D721Med (cell line): ENCODE measurements at places on chromosomes 2 and 18.

DNA sequence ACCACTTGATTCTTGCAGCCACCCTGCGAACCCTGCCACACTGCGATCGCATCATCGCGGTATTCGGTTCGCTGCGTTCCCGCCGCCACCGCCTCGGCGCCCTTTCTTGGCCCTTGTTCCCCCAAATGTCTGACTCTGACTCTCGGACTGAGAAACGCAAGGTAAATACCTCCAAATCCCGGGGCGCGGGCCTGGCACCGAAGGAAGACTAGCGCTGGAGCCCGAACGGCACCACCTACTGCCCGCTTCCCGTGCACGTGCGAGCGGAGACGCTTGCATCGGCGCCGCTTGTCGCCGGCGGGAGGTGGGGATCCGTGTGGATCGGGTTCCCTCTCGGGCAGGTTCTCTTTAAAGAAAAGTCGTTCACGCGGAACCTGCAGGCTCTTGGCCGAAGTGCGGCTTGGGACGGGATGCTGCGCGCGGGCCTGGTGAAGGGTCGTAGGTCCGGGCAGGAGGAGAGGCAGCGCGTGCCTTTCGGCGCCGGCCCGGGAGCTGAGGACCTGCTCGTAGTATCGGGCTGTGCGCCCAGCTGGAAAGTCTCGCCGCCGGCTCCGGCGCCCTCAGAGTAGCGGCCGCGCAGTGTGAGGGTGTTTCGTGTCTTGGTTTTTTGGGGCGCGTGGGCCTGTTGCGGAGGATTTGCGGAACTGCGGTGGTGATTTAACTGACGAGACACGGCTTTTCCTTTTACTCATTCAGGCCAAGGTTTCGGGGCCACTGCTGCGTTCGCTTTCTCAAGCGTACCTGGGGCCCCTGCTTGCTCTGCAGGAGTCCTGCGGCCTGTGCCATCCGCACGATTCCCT lies 514 bp downstream of the BCL2L11 start:
- no peak for DNase-seq

DNA sequence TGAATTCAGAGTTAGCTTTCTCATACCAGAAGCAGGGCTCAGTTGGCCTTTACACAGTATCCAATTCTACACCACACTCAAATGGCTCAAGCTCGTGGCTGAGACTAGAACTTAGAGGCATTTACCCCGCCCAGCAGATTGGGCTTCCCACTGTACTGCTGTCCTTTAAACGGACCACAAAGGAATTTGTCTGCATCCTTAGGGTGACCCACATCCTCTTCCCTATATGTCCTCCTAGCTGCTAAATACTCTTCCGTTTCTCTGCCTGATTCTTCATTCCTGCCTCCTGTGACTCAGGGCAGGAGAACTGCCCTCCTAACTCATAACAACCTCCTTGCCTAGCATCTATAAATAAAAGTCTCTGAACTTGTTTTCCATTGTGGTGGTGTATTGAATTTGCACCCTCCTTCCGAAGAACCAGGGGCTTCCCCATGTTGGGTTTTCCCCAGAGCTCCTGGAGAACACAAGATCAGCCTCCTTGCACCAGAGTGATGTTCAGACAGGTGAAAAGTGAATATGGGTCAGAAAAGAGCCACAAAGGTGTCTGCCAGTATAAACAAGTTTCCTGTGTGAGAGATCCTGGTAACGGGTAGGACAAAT lies 32.0 kb upstream of the MC4R start:
- DNase-seq, result no peak

DNA sequence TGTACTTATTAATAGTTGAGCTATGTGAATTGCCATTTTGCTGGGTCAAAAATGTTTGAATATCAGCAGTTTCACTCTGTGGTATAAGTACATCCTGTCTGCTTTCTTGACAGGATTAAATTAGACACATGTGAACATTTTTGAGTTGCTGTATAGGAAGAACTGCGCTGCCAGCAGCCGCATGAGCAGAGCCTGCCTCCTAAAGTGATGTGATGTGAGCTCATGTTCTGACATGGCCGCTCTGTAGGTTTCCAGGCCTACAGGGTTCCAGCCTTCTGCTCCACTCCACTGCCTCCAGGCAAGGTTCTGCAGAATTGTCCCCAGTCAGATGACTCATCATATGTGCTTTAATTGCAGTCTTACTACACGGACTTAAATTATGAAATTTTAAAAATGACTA lies 119.7 kb upstream of the NFATC1 start:
- no peak for DNase-seq

GRCh38 chr18:9804517-9805104 lies 81.2 kb upstream of the TXNDC2 start:
- DNase-seq, result no peak

- no peak for DNase-seq
These were observed 2.2 kb downstream of the C1D start for GRCh38 chr2:68060652-68061051.

GRCh38 chr2:131590896-131591295 lies 63.2 kb downstream of the CCDC74A start:
- DNase-seq, result no peak

GRCh38 chr2:179584760-179585159 lies 276.7 kb downstream of the ZNF385B start:
- no peak for DNase-seq

DNA sequence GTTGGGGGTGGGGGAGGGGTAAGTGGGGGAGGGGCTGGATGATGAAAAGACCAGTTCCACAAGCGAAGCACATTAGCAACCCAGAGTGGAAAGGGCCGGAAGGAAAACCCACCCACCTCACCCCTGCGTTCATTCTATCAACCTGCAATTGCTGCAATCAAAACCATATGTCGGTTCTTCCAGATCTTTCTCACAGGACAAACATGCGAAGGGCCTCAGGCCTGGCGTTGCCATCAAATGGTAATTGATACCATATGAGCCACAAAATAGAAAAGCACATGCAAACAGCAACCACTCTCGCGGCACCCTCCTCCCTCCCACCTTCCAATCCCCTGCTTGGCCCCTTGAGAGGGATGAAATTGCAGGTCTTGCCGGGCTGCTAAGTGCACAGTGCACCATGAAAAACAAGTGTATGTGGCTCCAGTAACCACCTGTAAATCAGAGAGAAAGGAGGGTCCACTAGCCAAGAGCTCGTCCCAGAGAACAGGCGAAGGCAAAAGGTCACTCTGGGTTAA lies 287.5 kb downstream of the TCF4 start:
- DNase-seq, result no peak

GRCh38 chr2:218046238-218046637 lies 22.8 kb upstream of the RUFY4 start:
- DNase-seq, result no peak

DNA sequence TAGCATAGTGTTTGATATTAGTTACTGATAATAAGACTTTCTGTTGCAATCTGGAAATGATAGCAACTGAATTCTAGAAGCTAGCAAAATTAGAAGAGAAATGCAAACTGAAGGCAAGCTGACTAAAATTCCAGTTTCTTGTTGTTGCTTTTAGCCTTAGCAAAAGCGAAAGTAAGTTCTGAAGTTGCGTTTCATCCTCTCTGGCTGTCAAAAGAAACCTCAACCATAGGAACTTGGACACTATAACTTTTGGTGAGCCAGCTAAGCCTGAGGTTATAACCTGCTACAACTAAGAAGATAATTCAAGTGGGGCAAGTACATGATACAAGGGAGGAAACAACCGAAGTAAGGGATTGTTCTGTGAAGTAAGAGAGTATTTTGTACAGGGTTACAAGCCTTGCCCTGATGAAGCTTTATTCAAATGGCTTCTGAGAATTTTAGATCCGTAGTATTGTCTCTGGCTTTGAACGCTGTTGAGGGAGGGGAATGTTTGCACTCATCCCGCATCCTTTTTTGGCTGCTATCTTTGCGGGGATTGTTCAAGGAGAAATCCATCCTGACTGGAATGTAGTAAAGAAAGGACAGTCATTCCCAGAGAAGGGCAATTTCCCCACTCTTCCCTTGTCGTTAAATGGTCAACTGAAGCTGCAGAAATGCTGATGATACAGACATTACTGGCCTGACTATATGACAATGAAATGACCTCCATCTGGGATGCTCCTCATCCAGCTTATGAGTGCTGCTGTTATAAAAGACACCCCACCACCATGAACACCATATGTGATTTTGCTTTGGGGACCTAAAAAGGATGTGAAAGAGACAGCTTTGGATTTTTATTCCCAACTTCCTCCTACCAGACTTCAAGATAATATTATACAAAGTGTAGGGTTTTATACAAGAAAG lies 7.0 kb upstream of the TMX3 start:
- DNase-seq, result no peak

GRCh38 chr2:9374071-9374730 lies 49.1 kb downstream of the ITGB1BP1 start:
- DNase-seq, result no peak

- DNase-seq, result peak; percentile 43
These were observed 157.2 kb downstream of the MIB1 start for GRCh38 chr18:21897811-21898210.

DNA sequence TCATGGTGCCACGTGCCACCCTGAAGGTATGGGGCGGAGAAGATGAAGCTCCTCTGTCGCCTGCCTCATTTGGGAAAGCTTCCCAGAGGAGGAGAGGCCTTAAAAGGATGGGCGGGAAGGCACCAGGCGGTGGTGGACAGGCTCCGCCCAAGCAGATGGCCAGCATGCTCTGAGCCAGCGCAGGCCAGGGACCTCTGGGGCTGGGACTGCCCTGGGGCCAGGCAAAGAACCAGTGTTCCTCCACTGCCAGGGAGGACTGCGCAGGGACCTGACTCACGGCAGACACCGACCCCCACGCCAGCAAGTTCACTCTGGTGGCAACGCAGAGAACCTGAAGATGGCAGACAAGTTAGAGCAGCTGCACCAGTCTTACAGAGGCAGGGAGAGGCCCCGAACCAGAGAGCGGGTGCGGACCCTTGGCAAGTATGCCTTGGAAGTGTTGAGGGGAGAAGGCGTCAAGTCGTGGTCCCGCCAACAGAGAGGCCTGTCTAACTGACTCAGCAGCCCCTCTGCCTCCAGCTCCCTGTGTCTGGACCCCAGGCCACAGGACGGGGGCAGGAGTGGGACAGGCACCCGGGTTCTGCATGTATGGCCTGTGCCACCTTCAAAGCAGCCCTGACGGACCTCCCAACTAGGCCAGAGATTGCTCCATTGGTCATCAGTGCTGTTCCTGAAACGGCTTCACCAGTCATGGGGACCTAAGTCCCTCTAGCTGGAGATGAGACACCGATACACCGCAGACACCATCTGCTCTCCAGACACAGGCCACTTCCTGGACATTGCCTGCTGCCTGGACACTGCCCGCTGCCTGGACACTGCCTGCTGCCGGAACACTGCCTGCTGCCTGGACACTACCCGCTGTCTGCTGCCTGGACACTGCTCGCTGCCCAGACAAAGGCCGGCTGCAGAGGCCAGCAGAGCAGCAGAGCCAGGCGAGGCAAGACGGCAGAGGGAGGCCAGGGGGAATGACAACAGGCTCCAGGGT lies 124.7 kb downstream of the HDAC4 start:
- DNase-seq, result no peak

DNA sequence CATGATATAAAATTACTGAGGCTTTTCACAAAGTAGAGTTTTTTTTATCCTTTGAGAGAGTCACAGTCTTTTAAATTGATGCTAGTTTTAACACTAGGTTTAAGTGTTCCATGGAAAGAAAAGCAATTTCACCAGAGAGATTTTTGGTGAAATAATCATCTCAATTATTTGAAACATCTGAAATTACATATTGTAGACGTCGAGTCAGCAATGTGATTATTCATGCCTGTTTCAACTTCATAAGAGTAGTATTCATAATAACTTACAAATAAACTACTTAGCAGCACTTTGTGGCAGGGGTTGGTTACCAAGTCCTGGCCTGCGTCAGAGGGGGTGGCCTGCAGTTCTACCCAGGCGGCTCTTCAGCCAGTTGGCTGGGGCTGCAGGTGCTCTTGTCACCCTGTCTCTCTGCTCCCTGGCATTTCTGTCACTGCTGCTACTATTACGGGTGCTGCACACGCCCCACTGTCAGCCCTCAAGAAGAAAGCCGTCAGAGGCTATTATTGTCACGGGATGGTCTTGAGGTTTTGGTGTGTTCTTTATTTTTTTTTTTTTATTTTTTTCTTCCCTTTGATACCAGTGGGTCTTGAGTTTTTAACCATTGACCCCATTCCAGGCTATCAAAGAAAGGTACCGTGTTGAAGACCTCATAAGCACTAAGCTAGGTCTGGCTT lies 50.4 kb downstream of the MALT1 start:
- no peak for DNase-seq

DNA sequence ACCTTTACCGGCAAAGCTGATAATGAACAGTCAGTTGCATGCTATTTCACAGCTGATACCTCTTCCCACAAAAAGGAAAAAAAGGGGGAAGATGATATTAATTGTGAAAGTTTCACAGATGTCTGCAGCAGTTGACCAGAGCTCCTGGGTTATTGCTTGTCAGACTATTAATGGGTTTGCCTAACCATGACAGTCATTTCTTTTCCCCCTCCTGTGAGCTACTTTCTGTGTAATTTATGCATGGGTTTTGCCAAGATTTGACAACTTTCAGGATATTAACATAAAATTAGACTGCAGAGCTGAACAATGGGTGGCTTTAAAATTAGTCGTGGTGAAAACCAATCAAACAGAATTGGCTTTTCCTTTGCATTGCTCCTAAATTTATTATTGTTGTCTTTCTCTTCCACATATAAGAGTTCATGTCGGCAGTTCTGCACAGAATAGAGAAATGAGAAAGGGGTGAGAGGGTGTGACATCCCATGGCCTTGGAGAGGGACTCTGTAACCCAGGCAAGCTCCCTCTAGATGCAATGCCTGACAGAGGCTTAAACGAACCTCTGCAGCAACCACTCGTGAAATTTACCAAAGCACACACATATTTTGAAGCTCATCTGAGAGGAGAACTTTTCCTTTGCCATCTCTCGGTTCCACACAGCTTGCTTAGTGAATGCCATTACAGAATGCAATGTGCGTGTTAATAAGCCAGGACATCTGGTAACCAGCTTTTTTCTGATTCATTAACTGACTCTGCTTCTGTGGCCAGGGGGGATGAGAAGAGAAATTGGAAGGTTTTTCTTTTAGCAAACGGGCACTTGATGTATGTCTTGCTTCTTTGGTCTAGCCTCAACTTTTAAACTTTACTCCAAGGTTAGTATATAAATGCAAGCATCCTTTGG lies 82.2 kb upstream of the ITGA4 start:
- no peak for DNase-seq

GRCh38 chr2:9991829-9992273 lies 40.4 kb downstream of the GRHL1 start:
- DNase-seq, result no peak

DNA sequence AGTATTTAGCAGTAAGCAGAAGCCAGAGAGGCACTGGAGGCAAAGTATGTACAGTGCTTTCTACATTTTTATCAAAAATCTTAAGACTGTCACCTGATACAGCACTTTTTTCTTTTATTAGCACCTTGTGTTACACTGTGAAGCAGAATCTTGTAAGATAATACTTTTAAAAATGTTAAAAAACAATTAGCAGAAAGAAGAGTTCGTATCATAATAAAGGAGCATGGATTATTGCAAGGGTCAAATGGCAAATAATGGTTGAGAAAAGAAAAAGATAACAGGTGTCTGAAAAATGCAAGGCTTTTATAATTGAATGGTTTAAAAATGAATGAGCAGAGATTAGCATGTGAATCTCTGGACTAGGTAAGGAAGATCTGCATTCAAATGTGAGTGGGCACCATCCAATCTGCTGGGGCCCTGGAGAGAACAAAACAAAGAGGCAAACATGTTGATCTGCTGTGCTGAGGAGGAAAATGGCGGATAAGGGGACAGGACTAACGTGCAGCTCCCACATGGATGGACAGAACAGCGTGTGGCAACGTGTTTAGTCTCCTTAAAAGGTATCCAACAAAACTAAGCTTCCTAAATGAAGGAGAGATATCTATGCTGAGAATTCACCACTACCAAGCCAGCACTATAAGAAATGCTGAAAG lies 9.5 kb downstream of the CEBPZOS start:
- no peak for DNase-seq
